DND-41 (cell line): ENCODE measurements at places on chromosomes 6 and 20.

GRCh38 chr20:3716195-3716834 lies 3.9 kb upstream of the SIGLEC1 start:
- DNase-seq = peak; percentile 54

- no peak for DNase-seq
Observed at GRCh38 chr6:51805517-51805916, 281.9 kb downstream of the PKHD1 start.

DNA sequence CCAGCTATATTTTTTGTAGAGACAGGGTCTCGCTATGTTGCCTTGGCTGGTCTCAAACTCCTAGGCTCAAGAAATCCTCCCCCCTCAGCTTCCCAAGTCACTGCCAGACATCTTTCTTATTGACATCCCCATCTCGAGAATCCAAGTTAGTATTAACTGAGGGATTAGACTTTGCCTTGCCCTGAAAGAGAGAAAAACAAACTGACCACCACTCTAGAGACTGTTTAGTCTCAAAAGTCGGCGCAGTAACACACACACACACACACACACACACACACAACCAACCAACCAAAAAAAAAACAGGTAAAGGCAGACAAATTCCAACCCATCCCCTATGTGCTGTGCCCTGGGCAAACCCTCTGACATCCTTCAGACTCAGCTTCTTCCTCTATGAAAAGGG lies 27.2 kb upstream of the PNPLA1 start:
- no peak for DNase-seq

DNA sequence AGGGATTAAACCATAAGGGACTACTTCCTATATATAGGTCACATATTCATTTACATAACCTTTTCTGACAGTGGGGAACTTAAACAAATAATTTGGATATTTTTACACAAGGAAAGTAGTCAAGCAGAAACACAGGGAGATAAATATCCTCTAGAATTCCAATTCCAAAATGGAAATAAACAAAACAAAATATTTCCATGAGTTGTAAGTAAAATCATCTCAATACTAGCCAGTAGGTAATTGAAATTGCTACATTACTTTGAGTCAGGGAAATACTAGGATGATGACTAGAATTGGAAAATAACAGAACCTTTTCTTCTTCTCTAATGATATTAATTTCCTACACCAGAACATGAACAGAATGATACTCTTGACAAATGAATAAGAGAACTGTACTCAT lies 1308.1 kb upstream of the GJE1 start:
- no peak for DNase-seq

DNA sequence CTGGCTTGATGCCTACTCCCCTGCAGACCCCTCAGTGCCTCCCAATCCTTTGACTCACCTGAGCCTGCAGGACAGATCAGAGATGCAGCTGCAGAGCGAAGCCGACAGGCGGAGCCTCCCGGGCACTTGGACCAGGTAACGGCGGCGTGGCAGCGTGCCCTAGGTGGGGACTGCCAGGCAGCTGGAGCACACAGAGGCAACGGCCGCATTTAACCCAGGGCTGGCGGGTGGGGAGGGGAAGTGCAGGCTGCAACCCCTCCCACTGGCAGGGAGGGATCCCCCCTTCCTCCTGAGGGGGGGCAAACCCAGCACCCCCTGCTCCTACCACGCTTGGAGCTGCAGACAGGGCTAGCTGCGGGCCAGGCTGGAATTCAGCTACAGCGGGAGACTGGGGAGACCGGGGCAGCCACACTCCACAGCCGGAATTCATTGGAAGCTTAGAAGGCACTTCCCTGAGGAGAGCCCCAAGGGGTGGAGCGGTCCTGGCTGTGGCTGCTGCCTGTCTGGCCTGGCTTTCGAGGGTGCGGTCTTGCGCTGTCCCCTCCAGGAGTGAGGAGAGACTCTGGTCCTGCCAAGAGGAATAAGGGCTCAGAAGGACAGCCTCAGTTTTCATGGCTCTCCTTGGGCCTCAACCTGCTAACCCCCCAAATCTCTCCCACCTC lies at the start of gene MATN4:
MATN4 (minus strand) TSS at position 183 of the 662 bp plus-strand sequence. CDS start 2,717 bp downstream, outside the sequence.
- DNase-seq = no peak

- DNase-seq = no peak
Observed at GRCh38 chr6:150894191-150894744, 28.8 kb downstream of the MTHFD1L start.

GRCh38 chr20:19968466-19969073 lies 48.6 kb upstream of the NAA20 start:
- DNase-seq = no peak

- no peak for DNase-seq
Observed at GRCh38 chr6:119541132-119541905, 191.8 kb upstream of the MAN1A1 start.

DNA sequence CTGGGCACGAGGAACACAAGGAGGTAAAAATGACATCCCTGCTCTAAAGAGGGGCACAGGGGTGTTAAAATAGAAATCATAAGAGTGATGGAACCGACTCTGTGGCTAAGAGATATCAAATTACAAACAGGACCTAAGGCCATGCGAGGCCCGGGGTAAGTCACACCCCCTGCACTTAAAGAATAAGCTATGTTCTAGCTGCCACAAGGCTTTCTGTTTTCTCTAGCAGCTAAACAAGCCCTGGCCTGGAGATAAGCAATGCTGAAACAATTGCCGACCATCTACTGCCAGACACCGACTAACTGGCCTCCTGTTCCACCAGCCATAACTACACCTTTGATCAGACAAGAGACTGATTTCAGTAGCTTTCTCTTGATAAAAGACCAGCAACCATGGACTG lies 32.4 kb downstream of the MDGA1 start:
- DNase-seq = no peak

DNA sequence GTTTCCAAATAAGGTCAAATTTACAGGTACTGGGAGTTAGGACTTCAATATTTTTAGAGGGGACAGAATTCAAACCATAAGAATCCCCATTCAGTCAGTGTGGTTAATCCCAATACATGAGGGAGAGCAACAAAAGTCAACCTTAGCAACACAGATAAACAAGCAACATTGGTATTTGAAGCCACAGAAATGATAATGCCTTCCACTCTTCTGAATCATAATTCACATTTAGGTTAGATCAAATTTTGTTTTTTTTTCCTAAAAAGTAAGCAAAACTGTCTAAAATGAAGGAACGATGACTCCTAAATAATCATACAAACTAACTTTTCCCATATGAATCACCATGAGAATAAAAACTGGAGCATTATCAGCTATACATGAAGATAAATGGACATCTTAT lies 246.0 kb upstream of the TENT5A start:
- no peak for DNase-seq

DNA sequence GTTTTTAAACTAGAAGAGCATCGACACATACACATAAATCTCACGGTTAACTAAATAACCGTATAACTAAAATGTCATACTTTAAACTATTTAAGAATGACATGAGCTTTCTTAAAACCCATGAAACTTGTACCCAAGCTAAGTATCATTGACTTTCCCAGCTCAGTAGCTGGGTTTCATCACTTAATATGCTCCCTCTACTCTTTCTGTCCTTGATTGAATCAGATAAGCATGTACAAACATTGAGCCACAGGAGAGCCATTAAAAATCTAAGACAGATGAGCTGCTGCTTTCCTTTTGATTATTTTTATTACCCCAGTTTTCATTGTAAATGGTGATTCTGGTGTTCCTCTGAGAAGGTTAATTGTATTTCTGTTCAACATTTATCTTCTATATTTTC lies 115.8 kb downstream of the FOXO3 start:
- no peak for DNase-seq

DNA sequence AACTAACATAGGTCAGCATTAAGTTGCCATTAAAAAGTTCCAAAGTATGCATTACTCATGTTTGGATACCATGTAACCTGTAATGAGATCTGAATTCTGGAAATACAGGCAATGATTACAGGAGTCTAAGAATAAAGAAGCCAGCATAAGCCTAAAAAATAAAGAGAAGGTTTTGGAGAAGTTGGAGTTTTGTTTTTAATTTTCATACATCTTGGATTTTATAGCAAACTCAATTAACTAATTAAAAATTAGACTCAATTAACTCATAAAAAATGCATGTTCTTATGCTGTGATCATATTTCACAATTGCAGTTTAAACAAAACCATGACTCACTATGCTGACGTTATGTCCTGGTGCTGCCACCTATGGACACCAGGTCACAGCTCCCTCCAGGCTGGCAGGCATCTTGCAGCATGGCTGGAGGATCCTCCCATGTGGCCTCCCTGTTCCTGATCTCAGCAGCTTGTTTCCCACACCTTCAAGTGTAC lies 648.8 kb upstream of the AGPAT4 start:
- DNase-seq = no peak

GRCh38 chr6:160791981-160792418 lies 90.0 kb downstream of the PLG start:
- no peak for DNase-seq

- no peak for DNase-seq
Observed at GRCh38 chr20:60467078-60467477, 508.9 kb downstream of the CDH26 start.

- DNase-seq = no peak
Observed at GRCh38 chr6:70086806-70087205, 216.1 kb downstream of the COL9A1 start.

DNA sequence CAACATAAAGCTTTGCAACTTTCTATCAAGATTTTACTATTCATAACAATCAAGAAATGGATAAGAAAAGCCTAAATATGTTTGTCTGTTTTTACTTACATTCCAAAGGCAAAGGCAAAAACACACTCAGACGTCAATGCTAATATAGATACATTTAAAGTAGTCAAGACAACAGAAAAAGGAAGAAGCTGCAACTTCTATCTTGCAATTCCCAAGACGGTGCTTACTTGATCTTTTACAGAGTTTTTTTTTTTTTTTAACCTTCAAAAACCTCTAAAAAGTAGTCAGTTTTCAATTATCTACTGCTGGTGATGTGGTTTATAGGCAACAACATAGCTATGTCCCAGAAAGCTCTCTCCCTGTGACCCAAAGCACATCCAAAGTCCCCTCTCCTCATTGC lies 58.1 kb downstream of the EPB41L2 start:
- no peak for DNase-seq

DNA sequence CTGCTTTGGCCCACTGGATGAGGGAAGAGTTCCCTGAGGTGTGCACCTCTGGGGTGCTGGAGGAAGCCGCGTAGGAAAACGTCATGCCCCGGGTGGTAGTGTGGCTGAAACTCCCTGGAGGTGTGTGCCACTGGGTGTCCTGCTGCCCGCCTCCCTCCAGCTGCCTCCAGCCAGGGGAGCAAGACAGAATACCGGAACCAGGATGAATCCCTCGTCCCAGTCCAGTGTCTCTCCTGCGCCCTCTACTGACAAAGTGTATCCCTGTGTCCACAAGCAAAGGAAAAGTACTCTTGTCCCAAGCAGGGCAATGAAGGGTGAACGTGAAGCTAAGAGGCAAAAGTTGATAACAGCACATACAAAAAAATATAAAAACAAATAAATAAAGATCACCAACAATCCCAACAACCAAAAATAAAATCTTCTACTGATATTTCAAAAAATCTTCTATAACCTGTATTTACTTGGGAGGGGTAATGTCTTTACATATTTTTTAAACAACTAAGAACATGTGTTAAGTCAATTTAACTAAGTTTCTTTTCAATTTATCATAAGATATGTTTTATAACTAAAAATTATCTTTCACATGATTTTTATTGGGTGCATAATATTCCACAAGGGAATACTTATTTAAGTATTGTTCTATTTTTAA lies 437.6 kb downstream of the MAFB start:
- DNase-seq = peak; percentile 39

GRCh38 chr6:26550250-26550993 lies 12.3 kb downstream of the HMGN4 start:
- peak; percentile 80 for DNase-seq

DNA sequence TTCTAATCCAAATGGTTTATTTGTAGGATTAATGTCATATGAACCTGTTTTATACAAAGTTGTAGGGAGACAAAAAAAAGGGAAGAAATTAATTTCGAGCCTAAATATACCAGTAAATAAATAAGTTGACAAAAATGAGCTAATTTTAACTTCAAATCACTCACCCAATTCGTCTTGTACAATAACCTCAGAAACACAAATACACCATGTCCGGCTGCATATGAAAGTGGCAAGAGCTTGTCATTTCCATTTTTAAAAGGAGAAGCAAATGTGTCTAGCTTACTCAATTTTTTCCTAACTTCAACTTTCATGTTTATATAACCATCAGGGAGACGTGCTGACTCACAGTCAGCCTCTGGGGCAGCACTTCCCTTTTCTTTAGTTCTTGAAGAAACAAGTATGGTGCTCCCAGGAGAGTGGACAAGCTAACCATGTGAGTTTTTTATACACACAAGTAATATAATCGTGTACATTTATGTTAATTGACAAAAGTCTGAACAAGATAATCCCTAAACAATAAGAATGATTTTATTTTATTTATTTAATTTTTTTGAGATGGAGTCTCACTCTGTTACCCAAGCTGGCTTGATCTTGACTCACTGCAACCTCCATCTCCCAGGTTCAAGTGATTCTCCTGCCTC lies 55.5 kb upstream of the SGK1 start:
- no peak for DNase-seq

GRCh38 chr20:59150821-59151251 lies 12.8 kb upstream of the ZNF831 start:
- no peak for DNase-seq

DNA sequence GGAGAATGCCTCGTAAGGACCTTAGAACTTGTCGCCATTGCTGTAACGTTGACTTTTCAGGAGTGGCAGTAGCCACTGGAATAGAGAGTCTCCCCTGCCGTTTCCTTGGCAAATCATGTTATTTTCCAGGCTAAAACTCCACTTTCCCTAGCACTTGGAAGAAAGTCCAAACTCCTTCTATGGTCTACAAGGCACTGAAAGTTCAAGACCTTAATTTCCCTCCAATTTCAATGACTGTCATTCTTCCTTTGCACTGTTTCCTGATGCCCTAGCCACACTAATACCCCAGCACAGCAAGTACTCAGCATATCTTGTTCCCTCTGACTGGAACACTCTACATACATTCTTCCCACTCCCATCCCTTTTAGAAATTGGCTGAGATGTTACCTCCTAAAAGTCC lies 1.8 kb upstream of the TBPL1 start:
- no peak for DNase-seq

DNA sequence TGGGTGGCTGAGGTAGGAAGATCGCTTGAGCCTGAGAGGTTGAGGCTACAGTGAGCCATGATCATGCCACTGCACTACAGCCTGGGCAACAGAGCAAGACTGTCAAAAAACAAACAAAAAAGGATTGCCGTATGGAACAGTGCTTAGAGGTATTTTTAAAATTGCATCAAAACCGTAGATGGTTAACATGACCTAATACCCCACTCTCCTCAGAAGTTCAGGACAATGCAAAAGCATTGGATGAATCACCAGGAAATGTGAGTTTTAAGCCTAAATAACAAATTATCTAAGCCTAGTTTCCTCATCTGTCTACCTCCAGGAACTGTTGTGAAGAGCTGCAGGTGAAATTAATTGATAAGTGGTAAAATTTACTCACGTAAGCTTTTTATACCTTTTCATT lies 123.8 kb upstream of the ID4 start:
- DNase-seq = no peak

DNA sequence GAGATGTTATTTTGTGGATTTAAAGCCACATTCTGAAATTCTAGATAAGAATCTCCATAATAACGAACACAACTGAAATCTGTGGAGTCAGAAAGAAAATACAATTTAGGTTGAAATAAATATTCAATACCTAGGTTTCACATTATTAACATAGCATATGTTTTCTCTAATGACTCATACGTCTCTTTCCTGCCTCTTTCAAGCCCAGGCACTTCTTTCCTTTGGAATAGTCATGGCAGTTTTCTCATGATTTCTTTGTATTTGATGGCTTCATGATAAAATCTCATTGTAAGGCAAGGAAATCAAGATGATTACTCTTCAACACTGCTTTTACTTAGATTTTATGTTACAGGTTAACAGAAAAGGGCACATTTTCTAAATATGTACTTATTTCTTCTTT lies 803.7 kb downstream of the PHF3 start:
- no peak for DNase-seq
